NCI-H2171 treated with DMSO at 0.1 percent for 48 hours (cell line): ENCODE measurements at places on chromosomes 1 and 21.

GRCh38 chr1:43935711-43936427 is 2.3 kb downstream of the ARTN start:
- DNase-seq: no peak

DNA sequence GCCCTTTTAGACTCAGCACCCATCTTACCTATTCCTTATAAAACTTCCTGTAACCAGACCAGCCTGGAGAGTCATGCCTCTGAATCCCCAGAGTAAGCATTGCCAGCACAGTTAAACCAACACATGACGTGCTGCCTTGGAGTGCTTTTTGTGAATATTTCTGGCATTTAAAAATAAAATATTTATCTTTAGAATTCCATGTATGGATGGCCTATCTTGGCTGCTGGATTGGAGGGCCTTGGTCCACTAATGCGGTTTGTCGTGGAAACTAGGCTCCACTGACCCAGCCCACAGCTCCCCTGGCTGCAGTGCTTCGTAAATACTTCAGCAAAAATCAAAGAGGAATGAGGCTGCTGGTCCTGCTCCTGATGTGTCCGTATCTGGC is 17.5 kb downstream of the MTARC1 start:
- DNase-seq: no peak

GRCh38 chr1:4048076-4048475 is 148.0 kb upstream of the C1orf174 start:
- DNase-seq: peak; percentile 80

DNA sequence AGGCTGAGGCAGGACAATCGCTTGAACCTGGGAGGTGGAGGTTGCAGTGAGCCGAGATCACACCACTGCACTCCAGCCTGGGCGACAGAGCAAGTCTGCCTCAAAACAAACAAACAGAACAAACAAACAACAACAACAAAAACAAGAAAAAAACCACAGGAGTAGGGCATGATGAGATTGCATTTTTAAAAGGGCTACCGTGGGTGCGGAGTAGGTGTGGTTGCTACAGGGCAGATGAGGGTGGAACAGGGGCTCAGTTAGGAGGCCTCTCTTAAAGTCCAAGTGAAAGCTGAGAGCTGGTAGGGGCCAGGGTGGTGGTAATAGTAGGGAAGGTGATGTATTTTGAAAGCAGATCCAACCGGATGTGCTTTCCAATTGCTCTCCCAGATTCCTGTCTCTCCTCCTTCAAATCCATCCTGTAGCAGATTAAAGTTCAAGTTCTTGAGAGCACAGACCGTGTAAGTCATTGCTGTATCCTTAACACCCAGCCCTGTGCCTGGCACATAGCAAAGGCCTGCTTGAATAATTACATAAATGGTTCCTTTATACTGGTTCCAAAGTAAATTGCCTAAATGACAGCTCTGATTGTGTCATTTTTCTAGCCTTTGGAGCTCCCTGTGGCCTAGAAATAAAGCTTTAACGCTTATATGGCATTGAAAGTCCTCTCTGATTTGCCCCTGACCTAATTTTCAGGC is 4.2 kb upstream of the LINGO4 start:
- DNase-seq: no peak

DNA sequence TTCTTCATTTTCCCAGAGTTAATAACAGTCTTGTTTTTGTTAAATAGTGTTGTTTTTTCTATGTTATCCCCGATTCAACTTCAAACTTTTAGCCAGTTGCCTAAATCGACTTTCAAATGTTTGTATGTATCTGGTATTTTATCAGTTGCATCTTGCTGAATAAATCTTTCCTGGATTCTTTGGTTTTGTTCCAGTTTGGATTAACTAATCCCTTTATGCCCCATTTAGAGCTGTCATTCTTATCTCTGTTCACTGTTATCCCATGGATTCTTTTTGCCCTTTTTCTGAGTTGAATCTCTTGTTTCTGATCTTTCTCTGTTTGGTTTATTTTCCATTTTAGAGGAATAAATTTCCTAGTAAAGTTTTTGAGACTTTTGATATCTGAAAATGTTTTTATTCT is 31.1 kb upstream of the PTCH2 start:
- no peak for DNase-seq

GRCh38 chr1:185636848-185637247 is 97.3 kb upstream of the HMCN1 start:
- DNase-seq: no peak

DNA sequence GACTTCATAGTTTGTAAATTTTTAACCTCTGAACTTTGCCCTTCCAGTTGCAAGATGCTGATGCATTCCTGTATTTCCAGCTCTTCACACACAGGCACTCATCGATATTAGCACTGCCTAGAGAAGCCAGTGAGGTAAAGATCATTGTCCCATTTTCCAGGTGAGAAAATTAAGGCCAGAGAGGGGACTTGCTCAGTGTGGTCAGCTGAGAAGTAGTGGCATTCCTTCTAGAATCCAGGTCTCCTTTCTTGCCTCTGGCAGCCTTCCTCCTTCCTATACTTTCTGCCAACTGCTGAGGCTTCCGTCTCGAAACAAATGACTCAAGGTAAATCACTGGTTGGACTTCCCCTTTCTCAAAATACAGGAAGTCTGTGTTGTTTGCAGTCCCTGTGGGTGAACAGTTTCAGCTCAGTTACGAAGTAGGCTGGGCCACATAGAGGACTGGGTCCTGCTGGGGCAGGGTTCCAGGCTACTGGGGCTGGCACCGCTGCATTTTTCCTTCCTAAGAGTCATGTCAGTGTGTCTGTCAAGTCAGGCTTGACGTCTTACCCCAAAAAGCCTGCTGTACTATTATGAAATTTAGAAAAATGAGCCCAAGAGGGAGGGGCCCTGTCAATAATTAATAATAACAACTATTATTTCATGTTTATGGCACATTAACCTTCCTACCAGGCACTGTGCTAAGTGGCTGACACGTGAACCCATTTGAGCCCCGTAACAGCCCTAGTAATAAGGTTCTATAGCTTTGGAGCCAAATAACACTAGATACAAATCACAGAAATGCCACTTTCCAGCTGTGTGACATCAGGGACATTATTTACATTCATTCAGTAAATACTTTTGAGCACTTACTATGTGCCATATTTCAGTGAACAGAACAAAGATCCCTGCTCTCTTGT is 16.6 kb upstream of the RNF19B start:
- DNase-seq: no peak
